ENCODE measurements at places on chromosomes 12 and 14.

- no peak for DNase-seq
Observed at GRCh38 chr12:18811273-18811672, 73.4 kb downstream of the CAPZA3 start.

- no peak for DNase-seq
Observed at GRCh38 chr12:117144599-117144998, 45.4 kb upstream of the TESC start.

DNA sequence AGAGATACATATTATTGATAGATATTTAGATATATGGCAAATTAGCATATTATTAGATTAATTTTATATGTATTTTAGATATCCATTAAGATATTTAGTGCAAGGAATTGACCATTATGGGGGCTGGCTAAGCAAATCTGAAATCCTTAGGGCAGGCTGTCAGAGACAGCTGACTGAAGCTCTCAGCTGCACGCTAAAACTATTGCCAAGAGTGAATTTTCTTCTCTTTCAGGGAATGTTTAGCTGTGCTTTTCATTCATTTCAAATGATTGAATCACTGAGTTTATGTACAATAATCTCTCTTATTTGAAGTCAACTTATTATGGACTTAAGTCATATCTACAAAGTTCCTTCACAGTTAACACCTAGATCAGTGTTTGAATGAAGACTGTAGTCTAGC, 566.5 kb downstream of the LRFN5 start:
- no peak for DNase-seq

- no peak for DNase-seq
Observed at GRCh38 chr12:3988519-3989217, 115.5 kb upstream of the PARP11 start.

- no peak for DNase-seq
Observed at GRCh38 chr12:71900091-71900490, 38.6 kb upstream of the TPH2 start.

GRCh38 chr14:92676403-92677086, 71.9 kb downstream of the LGMN start:
- no peak for DNase-seq

DNA sequence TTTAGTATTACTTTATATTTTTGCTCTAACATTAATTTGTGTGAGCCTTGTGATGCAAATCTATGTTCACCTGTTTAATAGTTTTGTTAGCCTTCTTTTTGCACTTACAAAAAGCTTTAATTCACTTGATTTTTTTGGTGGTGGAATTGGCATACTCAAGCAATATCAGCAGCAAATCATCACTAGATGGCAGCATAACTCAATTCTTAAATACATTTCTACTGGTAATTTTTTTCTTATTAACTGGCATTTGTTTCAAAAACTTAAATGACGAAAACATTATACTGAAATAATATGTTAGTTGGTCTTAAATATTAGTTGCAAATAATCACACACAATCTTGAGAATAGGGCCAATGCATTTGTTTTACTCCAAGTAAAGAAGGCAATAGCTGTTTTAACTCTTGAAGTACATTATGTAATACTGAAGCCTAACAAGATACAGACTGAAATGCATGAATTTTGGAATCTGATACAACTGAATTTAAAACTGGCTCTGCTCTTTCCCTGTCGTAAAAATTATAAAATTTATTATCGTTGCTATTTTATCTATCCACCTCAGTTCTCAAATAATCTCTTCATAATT, 151.5 kb downstream of the ATXN7L3B start:
- no peak for DNase-seq

- no peak for DNase-seq
Observed at GRCh38 chr14:77154421-77154820, 12.8 kb upstream of the ZDHHC22 start.

GRCh38 chr12:54932691-54933090, 51.9 kb downstream of the TESPA1 start:
- DNase-seq = no peak

GRCh38 chr14:65827520-65827919, 415.0 kb downstream of the FUT8 start:
- no peak for DNase-seq

- no peak for DNase-seq
Observed at GRCh38 chr12:5996459-5996858, 51.4 kb upstream of the ANO2 start.

DNA sequence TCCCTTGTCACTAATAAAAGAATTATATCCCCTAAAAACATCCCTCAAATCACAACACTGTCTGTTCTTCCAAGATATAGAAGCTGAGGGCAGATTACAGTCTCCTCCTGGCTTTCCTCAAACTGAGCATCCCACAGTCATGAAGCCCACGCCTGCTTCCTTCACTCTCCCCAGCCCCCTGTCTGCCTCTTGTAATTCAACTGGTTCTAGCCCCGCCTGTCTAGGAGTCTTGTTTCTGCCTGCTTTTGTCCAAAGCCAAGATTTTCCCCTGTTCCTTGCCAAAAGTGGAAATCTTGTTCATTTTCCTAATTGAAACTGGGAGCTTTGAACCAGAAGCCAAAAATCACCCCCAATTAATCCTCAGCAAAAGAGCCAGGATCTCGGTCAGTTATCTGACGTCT, 35.9 kb upstream of the PWP1 start:
- DNase-seq = no peak

- DNase-seq = no peak
Observed at GRCh38 chr12:52279422-52280318, 5.2 kb downstream of the KRT86 start.

GRCh38 chr14:88255798-88256197, 67.3 kb downstream of the KCNK10 start:
- DNase-seq = peak; percentile 57

DNA sequence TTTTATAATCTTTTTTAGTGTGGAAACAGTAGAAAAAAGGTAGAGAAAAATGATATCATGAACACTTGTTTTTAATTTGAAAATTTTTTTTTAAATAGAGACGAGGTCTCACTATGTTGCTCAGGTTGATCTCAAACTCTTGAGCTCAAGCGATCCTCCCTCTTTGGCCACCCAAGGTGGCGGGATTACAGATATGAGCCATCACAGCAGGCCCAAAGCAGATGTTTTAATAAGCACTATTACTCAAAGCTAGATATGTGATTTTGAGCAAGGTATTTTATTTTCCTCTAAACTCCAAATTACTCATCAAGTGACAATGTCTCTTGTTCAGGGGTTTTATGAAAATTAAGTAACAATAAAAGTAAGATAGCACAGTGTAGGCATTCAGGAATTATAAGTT, 10.7 kb upstream of the WDR89 start:
- DNase-seq = no peak

DNA sequence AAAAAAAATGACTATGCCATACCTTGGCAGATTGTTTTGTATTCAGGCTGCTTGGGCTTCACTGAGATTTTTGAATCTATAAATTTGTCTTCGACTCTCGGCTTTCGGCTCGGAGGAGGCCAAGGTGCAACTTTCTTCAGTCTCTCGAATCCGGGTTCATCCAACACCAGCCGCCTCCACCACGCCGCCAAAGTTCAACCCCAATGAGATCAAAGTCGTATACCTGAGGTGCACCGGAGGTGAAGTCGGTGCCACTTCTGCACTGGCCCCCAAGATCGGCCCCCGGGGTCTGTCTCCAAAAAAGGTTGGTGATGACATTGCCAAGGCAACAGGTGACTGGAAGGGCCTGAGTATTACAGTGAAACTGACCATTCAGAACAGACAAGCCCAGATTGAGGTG, 12.4 kb upstream of the SPPL3 start:
- no peak for DNase-seq

GRCh38 chr14:55734731-55735130, 154.7 kb downstream of the KTN1 start:
- no peak for DNase-seq

DNA sequence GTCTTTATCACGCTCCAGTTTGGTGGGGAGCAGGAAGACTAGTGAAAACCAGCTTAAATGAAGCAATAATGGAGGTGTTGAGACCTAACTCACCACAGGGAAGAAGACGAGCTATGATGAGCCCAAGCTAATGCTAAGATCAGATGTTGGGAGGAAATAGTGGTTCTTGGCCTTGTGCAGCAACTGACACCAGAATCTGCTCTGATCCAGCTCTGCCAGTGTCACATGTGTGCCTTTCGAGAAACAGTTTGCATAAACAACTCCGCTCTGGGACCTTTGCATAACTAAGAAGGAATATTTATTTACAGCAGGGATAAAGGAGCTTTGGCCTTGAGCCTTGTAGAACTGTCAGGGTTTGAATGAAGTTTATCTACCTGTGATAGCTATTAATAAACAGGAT, 369.4 kb upstream of the CCDC196 start:
- no peak for DNase-seq

- peak; percentile 43 for DNase-seq
Observed at GRCh38 chr14:88562831-88563686, at the start of gene ZC3H14. ZC3H14 (plus strand) TSS chr14:88563037; CDS start chr14:88563134, 97 bp downstream.

DNA sequence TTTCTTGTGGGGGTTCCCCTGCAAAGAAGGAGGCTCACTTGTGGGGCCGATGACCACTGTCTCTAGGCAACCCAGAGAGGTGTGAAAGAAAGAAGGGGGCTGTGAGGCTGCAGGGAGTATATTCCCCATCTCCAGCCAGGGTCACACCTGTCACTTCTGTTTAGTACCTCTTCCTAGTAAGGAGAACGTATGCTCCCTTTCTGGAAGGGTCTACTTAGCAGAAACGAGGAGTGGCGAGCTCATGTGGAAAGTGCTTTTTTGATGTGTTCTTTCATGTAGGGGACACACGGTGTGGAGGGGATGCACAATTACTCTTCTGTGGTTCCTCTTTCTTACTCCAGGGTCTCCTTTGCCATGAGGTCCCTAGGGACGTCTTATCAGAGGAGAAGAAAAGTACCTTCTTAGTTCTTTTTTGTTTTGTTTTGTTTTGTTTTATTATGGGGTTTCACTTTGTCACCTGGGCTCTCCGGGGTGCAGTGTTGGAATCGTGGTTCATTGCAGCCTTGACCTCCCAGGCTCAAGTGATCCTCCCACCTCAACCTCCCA, 58.3 kb downstream of the PRKCH start:
- DNase-seq = no peak

DNA sequence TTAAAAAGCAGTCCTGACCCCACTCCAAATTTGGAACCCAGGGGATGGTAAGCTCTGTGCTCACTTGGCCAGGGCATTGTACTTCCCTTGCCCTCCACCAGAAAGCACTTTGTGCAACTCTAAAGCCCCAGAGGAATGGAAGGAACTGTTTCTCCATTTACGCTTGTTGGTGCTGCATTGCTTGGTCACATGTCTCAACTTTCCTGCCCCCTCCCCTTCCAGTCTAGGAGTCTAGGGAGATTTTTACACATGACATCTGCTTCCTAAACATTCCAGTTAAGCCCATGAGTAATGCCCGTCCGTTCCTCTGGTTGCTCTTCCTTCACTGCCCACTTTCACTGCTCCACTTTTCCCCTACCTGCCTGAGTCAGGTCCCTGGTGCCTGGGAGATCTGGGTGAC, 92.6 kb upstream of the MAP1LC3B2 start:
- DNase-seq = no peak

DNA sequence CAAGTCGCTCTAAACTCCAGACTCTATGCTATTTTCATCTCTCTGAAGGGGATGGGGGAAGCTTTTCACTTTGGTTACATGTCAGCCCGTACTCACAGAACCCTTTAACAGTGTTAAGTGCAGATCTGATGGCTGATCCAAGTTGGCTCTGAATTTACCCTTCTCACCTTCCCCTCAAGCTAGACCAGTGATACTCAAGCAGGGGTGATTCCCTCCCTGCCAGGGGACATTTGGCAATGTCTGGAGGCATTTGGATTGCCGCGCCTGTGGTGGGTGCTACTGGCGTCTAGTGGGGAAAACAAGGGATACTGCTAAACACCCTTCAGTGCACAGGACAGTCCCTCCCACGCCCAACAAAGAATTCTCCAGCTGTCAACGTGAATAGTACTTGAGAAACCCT, 6.0 kb upstream of the TEX52 start:
- no peak for DNase-seq

GRCh38 chr12:53829130-53829819, 77.5 kb upstream of the CISTR start:
- DNase-seq = no peak

- peak; percentile 27 for DNase-seq
Observed at GRCh38 chr14:21711360-21711961, 37.8 kb upstream of the OR4E1 start.

All from NCI-H187 treated with DMSO at 0.1 percent for 48 hours (cell line).